SHP77 (cell line): ENCODE measurements at places on chromosomes 6 and 20.

GRCh38 chr20:33507461-33507860, 17.6 kb downstream of the CBFA2T2 start:
- DNase-seq = no peak

DNA sequence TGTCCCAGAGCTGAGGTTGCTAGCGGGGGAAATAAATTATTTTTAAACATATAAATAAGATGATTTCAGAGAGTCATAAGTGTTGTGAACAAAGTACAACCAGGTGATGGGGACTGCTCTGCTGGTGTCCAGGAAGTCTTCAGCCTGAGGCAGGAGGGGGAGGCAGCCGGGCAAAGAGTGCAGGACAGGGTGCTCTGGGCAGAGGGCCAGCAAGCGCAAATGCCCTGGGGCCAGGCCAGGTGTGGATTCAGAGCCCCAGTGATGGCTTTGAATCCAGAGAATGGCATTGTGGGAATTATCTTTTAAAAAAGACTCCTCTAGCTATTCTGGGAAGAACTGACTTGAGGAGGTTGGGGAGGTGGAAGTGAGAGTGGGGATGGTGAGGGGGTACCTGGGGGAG, 1.6 kb downstream of the CLPSL1 start:
- DNase-seq = no peak

GRCh38 chr20:22762576-22763256, 178.3 kb upstream of the FOXA2 start:
- DNase-seq = no peak

- no peak for DNase-seq
Measured at GRCh38 chr6:162116902-162117525, 610.6 kb downstream of the PRKN start.

DNA sequence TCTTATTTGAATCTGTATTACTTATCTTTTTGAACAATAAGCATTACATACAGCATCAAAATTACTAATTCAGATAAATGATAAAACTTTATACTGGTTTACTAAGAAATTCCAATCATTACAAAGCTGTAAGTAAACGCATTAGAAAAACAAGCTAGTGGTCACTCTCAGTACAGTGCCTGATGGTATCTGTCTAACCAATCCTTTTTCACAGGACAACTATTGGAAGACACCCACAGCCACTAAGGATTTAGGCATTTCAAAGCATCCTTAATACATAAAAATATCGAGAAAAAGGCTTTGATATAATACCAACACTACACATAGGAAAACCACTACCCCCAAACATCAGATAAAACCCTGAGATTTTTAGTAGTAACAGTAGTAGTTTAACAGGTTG, 2.6 kb downstream of the CD164 start:
- DNase-seq = no peak

DNA sequence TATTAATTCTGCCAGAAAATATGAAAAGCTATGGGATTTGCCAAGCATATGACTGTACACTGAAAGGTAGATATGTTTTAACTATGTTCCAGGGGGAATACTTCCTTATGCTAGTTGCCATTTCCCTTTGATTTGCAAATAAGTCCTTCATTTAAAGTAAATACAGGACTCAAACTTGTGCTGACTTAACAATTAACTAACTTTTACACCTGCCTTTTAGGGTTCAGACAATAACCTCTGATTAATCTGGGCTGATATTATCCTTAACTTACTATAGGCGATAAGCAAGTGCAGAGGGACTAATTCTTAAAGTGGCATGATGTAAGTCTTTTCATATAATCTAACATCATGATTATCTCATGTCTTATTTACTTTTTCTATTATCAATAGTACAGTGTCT, 143.1 kb downstream of the AHI1 start:
- DNase-seq = no peak
